Glomerular endothelial cell (primary cell): ENCODE measurements at places on chromosomes 7 and 10. TPM values are rescaled to one million over a fixed set of nuclear protein-coding genes. Genes with fewer than 3 reads are reported as not detected.

DNA sequence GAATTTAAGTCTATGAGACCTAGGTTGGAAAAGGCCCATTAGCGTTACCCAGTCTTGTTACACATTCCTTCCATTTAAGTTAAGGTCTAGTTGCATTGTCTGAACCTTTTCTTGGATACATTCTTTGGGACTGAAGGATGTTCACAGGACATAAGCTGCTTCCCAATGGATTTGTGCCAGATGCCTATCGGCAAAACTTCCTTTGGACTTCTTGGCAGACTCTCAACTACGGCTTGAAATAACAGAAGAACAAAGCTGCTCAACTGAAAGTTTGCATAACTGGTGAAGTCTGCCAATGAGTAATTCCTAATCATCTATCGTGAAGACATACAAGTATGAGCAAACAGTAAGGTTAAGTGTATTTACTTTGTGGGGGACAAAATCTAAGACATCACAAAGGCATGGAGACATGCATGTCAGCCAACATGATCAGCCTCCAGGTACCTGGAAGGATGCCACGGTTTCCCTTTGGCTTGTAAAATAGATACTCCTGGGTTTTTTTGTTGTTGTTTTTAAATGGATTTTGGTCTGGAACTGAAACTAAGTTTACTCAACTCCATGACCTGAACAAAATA lies 35.4 kb downstream of the MALSU1 start:
- peak; percentile 98 for DNase-seq

DNA sequence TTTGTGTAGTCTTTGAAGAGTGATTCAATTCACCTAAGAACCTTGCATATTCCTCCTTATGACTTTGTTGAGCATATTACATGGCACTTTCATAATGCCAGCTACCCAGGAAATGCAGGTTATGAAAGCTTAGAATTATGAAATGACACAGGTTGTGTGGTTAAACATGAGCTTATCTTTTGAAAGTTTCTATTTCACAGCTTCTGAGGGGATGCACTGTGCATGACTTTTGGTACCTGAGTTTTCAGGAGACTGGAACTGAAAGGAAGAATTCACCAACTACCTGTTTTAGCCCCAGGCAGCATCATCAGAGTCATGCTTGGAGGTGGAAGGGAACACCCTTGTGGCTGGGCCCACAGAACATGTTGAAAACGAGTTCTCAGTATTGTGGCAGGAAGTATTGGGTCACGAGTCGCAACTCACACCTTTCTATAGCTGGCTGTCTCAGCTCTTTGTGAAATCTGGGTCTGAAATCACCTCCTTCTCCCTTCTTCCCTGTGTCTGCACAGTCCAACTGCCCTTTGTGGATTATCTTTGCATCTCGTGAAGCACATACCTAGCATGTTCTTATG lies 228.2 kb downstream of the PTEN start:
- no peak for DNase-seq

The RET gene
- 0.44 and 2.3 TPM in 2 replicates for total RNA-seq

- DNase-seq, result no peak
Observed at GRCh38 chr7:58086871-58087535, 637.0 kb downstream of the ZNF716 start.

- no peak for DNase-seq
Observed at GRCh38 chr10:78514459-78514858, 480.8 kb downstream of the RPS24 start.

DNA sequence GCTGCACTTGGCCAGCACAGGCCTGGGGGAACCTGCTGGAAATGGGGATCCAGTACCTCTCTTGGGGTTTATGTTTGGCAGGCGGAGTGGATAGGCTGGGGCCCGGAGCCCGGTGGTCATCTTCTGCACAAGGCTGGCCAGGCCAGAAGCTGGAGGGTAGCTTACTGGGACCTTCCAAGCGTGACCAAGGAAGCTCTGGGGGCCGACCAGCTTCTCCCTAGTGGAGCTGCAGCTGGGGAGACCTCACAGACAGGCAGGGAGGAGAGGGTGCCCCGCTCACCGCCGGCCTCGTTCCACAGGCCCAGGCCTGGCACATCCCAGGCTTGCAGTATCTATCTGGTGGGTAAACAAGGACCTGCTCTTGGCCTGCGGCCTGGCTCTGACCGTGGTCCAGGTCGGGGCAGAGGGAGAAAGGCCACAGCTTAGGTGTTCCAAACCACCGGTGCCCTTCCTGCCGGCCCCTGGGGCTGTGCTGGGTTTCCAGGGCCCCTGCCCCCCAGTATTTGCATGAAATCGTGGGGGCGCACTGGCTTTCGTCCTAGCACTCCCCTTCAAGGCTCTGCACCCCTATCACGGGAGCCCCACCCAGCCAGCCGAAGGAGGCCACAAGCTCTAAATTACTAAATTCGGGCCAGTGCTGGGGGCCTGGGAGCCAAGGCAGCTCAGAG lies 1.5 kb upstream of the ELFN1 start:
- DNase-seq, result no peak

The STOX1 gene
- total RNA-seq, result 0.10 TPM in 1 of 2 replicates, not detected in the other

DNA sequence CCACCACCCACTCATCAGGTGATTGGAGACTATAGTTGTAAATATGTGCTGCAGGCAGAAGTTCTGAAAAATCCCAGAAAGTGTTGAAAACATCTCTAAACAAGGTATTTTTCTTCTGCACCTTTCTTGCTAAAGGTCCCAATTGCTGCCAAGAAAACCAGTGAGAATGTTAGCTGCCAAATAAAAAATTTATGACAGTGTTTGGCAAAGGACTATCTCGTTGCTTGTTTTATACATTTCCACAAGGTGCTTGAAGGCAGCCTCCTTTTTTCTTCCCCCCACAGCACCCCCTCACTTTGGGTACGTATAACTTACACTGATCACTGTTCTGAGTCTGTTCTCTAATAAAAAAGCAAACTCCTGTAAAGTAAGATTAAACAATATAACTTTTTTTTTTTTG lies 158.6 kb upstream of the TCF7L2 start:
- no peak for DNase-seq

- no peak for DNase-seq
Observed at GRCh38 chr10:116069856-116070255, 203.2 kb downstream of the GFRA1 start.

The LCOR gene
- total RNA-seq, result 15.0 and 30.5 TPM in 2 replicates

- DNase-seq, result no peak
Observed at GRCh38 chr7:141586878-141587277, 35.7 kb downstream of the AGK start.

The ASZ1 gene
- total RNA-seq, result not detected in 2 replicates

The MSMB gene
- not detected in 2 replicates for total RNA-seq

GRCh38 chr7:146647445-146647844 lies 530.8 kb downstream of the CNTNAP2 start:
- DNase-seq, result no peak

GRCh38 chr7:38224392-38224791 lies 46.3 kb downstream of the STARD3NL start:
- DNase-seq, result no peak

- DNase-seq, result no peak
Observed at GRCh38 chr10:82558014-82558607, 683.1 kb downstream of the NRG3 start.

The GPR15LG gene
- total RNA-seq, result not detected in 2 replicates

DNA sequence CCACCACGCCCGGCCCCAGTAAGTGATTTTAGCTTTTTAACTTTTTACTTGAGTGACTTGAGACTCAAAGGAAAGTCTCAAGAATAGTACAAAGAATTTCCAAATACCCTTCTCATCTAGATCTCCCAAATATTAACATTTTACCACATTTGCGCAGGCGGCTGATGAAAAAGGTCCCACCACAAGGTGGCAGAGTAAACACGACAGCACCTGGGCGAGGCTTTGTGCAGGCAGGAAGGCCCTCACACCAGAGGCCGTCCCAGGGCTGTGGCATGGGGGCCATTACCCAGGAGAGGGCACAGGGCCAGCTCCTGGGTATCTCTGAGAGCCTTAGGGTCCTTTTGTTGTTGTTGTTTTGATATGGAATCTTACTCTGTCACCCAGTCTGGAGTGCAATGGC lies 50.0 kb upstream of the WIPI2 start:
- DNase-seq, result no peak

DNA sequence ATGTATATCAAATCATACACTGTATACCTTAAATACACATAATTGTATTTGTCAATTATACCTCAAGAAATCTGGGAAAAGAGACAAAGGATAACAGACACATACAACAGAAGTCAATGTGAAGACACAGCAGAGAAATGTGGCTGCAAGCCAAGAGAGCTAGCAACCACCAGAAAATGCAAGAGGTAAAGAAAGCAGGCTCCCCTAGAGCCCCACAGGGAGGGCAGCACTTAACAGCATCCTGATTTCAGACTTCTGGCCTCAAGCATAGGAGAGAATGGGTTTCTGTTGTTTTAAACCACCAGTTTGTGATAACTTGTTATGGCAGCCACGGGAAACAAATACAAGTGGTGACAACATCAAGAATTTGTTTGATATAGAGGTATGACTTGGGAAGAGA lies 1197.2 kb downstream of the SORCS1 start:
- DNase-seq, result no peak

GRCh38 chr10:58662314-58662713 lies 149.6 kb downstream of the BICC1 start:
- DNase-seq, result no peak

GRCh38 chr10:59538623-59539022 lies 171.0 kb downstream of the SLC16A9 start:
- DNase-seq, result no peak

GRCh38 chr10:47449102-47449978 lies 34.6 kb downstream of the ANXA8 start:
- no peak for DNase-seq

The PRRT4 gene
- 0.35 TPM in 1 of 2 replicates, not detected in the other for total RNA-seq

- peak; percentile 75 for DNase-seq
Observed at GRCh38 chr7:604001-604883, 84.6 kb upstream of the PDGFA start.

DNA sequence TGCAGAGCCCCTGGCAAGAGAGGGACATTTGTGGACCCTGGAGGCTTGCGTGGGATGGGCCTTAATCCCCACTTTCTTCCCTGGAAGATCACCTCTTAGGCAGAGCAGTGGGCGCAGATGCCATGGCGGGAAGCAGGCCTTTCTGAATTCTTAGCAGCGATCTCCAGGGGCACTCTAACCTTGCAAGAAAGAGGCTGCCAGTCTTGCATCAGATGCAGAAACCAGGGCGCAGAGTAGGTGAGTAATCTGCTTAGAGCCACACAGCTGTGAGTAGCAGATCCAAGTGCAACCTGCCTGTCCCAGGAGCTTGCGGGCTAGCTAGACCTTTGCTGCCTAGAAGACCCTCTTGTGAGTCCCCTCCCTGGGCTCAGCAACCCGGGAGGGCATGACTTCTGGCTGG lies 40.0 kb downstream of the KCTD7 start:
- DNase-seq, result no peak

DNA sequence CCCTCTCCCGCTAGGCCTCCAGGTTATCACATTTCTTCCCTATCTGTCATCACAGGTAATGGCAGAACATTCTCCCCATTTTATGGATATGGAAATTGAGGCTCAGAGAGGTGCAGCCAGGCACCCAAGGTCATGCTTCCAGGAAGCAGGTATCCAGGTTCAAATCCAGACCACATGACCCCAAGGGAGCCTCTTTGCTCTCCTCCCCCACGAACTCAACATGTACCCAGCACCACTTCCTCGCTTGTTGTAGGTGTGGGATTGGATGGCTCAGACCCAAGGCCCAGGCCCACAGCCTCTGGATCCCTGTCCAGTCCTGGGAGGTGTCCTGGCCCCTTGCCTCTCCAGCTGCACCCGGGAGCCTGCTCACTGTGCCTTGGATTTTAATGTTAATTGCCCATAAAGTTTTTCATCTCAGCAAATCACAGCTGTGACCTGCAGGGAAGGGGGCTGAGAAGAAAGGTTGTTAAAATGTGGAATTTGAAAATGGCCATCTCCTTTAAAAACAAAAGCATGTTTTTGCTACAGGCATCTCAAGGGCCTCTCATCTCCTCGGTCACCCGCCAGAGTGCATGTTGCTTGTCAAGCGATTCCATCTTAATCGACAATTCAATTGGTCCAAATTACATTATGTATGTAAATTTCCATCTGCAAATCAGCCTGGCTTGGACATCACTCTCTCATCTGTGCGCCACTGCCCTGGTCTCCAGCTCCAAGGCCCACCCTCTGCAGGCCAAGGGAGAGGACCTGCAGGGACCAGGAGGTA lies 205.4 kb upstream of the ZMIZ1 start:
- DNase-seq, result no peak

The MYL10 gene
- not detected in 2 replicates for total RNA-seq

GRCh38 chr10:114694752-114695151 lies 36.7 kb upstream of the ABLIM1 start:
- no peak for DNase-seq

The PPP1R17 gene
- not detected in 2 replicates for total RNA-seq

DNA sequence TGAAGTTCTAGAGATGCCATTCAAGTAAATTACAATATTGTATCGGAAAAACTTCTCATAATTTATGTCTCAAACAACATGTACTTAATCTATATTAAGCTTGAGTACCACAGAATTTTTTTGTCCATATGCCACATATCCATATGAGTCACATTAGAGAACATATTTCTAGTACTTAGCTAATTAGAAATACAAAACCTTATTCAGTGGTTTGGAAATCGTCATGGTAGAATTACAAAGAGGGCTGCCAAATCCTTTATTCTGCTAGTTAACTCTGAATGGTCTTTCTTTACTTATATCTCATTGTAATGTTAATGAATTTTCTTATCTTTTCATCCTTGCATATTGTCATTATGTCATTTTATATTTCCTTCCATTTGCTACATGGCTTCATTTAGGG lies 9.0 kb upstream of the VIM start:
- no peak for DNase-seq

The KCNIP2 gene
- 0.18 and 0.48 TPM in 2 replicates for total RNA-seq

DNA sequence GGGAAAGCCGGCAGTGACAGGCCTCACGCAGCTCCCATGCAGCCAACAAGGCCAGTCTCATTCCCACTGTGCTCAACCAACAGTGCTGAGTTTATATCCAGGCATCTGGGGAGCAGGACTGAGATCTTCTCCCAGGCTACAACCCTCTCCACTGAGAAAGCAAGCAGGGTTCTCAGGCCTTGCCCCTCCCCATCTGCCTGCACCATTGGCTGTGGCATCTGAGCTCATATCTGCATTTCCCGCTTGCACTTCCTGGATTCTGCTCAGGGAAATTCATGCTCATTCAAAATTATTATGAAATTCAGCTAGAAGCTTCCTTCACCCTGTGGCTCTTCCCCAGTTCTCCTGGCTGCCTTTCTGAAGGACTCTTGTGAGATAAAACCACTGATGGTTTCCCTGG lies 1029.0 kb downstream of the GRM8 start:
- no peak for DNase-seq

GRCh38 chr10:36114913-36115312 lies 472.8 kb upstream of the FZD8 start:
- DNase-seq, result no peak

The C10orf105 gene
- total RNA-seq, result not detected in 2 replicates

GRCh38 chr7:105016709-105017656 lies 3.0 kb downstream of the KMT2E start:
- no peak for DNase-seq
